Inflammatory macrophage treated with lipopolysaccharide for 4 hours (primary cell): ENCODE measurements at places on chromosomes 1 and 21.

DNA sequence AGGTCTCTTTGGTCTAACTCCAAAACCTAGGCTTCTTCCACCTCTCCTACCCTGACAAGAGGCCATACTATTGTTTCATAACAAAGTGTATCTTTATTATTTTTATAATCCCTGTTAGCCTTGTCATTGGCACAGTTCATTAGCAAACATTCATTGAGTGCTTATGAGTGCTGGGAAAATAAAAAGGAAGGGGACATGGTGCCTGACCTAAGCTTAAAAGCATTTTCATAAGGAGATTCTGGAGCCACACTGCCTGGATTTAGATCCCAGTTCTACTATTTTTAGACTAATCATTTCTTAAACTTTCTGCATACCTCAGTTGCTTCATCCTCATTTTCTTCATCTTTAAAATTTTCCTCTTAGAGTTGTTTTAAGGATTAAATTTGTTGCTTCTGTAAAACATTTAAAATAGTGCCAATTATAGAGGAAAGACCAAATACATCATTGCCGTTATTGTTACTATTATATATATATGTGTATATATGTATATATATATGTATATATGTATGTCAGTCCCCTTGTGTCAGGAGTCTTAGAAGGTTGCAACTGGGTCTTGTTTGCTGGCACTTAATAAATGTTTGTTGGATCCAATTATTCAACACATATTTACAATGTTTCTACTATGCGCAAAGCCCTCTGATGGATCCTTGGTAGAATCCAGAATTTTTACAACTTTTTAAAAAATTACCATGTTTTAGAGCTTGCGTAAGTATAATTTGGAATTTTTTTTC lies 250.9 kb upstream of the SGIP1 start:
- no peak for DNase-seq

DNA sequence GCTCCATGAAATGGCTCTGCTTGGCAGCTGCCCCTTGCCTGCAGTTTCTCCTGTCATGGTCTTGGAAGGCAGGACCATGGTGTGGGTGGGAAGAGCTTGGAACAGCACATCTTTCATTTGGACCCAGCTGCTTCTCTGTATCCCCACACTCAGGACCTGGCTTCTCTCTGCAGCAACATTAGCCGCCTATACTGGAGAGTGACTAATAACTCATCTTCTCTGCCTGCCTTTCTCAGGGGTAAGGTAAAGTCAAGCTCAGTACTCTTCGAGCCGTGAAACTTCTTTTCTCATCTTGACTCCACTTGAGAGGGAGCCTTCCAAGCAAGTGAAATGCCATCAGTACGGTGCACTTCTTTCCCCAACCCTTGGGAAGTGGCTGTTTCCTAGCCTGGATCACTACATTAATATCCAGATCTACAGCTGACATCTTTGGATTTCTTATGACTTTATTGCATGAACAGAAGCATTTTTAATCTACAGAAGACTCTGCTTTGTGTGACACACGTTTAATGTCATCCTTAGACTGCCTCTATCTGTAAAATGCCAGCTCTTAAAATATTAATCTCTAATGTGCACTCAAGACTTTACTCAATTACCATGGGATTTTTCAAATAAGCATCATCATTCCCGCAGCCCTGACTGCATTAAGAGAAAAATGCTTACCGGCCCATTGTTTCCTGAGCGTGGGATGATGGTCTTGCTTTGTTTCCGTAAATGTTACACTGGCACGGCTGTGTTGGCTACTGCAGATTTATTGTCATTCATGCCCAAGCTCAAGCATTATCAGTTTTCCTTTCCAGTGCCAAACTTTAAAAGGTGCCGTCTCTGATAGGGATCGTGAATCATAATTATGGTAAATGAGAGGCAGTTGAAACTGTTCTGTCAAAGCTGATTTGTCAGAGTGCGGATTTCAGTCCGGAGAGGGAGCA lies 242.9 kb downstream of the HHAT start:
- DNase-seq, result no peak

DNA sequence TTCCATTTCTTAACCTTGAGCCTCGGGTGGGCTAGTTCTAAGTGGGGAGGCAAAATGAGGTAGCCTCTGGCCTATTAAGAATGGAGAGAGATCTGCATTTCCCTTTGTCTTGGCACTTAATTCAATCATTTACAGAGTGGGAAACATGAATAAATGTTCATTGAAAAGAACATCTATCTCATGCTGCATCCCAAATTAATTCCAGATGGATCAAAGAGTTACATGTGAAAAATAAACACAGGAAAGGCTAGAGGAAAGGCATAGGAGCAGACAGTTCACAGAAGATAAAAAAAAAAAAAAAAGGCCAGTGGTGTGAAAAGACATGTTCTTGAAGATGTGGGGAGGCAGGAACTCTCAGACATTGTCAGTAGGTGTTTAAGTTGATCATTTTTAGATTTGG lies 35.7 kb upstream of the EPS8L3 start:
- no peak for DNase-seq

GRCh38 chr1:172742599-172743500 lies 83.9 kb downstream of the FASLG start:
- peak; percentile 32 for DNase-seq

GRCh38 chr1:47644212-47644573 lies 206.3 kb downstream of the FOXD2 start:
- DNase-seq, result no peak

DNA sequence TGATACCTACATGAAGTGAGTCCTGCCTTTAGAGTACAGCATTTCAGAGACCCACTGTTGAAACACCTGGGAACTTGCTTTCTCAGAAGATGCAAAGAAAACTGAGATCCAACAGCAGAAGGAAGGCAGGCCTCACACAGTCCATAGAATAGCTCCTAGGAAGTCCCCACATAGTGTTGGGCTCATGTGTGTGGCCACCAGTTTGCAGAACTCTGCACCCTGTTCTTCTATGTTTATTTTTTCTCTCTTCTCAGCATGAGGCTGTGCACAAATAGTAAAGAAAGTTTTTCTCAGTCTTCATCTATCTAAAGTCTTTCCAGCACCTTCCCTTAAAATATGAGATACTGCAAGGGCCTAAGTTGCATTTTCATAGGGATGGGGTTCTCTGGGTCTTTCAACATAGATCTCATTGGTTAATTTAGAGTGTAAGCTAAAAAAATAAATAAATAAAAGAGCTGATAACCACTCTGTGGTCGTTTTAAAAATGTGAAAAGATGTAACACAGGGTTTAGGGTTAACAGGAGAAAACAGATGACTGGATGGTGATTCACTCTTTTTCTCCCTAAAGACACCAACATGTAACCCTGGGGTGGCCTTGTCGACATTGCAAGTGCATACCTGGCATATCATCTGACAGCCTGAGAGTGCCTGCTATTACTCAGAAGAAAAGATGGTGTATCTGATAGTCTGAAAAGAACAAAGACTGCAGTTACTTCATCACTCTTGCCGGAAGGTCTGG lies 94.6 kb downstream of the ZC3H11B start:
- no peak for DNase-seq

- no peak for DNase-seq
Measured at GRCh38 chr1:189192741-189193520, 1284.7 kb downstream of the BRINP3 start.

DNA sequence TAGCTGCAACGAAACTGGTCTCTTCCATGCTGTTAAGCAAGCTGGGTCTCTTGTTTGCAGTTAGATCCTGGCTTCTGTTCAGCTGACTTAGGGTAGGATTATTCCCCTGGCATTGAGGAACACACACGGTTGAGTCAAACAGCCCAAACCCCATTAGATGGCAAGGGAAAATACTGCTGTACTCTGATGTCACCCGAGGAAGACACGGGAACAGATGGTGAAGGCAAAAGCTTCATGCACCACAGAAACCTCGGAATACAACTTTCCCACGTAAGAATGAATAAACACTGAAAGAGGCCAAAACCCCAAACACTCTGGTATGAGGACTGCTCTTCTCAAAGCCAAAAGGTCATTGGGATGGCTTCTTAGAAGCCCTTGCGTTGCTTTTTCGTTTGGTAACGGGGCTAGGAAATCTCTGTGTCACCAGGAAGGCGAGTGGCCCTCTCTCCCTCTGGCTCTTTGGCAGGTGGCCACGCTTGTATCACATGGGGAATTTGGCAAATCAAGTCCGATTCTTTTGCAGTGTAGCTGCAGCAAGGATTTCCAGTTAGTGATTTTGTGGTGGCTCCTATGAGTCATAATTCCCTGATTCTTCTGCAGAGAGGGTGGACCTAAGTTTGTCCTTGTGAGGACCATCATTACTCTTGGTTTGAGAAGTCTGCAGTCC lies 16.7 kb upstream of the LYST start:
- peak; percentile 71 for DNase-seq

DNA sequence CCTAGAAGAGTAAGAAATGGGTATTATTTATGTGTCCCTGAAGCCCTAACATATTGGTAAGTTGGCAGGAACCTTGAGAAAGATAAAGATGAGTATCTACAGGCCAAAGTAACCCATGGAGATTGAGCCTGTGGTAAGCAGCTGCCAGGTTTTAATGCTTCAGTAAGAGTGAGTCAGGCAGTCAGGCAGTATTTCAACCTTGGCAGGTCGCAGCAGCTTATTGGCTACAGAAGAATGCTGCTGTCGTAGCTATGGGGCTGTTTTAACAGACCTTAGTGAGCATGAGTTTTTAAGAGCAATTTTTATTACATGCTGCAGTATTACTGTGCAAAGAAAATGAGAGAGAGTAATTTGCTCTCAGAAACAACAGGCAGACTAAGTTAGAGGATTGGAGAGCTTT lies 10.3 kb upstream of the SLC30A10 start:
- DNase-seq, result no peak

GRCh38 chr1:14309984-14310383 lies 288.5 kb upstream of the KAZN start:
- no peak for DNase-seq

DNA sequence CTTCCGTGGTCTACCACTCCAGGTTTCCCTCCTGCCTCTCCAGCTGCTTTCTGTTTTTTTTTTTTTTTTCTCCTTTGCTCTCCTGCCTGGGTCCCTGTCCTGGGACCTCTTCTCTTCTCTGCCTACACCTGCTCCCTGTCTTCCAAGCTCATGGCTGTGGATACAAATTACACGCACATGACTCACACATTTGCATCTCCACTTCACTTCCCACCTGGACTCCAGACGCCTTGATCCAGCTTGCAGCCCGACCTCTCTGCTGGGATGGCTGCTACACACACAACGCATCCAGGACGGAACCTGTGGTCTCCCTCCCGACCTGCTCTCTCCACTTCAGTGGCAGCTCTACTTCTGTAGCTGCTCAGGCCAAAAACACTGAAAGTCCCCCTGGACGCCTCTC lies 44.4 kb upstream of the B3GALT5 start:
- no peak for DNase-seq

- peak; percentile 72 for DNase-seq
Measured at GRCh38 chr1:235984041-235984825, 80.7 kb downstream of the NID1 start.

DNA sequence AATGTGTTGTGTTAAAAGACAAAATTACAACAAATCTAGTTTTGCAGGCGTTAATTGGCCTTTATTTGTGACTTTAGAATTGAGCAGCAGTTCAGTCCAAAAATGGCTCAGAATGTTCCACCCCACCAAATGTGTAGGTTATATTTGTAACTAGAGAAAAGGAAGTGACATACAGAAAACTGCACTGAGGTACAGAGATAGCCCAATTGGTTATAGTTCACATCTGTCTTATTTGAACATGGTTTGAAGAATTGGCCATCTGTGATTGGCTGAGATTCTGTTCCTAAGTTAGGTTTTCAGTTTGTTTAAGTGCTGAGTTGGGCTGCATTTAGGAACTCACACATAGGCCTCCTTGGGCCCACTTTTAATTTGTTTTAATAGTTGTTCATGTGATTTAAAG lies 12.0 kb upstream of the FMO2 start:
- DNase-seq, result no peak
